Left ventricle myocardium inferior (tissue), 1 donor: ENCODE measurements at places on chromosomes 11 and 22. TPM values are rescaled to one million over a fixed set of nuclear protein-coding genes. Genes with fewer than 3 reads are reported as not detected.

The ANKK1 gene
- not detected for total RNA-seq

The USP47 gene
- total RNA-seq: 53.7 TPM

The DBX1 gene
- not detected for total RNA-seq

The TEX54 gene
- not detected for total RNA-seq

The OSM gene
- not detected for total RNA-seq

The MS4A7 gene
- total RNA-seq: 13.1 TPM

- no peaks in the 10 kb centered on the region for H3K27me3 ChIP-seq
- no peaks in the 10 kb centered on the region for H3K4me1 ChIP-seq
- no peak overlapping the region for H3K4me3 ChIP-seq
- DNase-seq: no peak
- no peak overlapping the region for H3K27ac ChIP-seq
- no peaks in the 10 kb centered on the region for H3K36me3 ChIP-seq
Observed at GRCh38 chr11:85762226-85762625, 48.7 kb downstream of the SYTL2 start.

- no peaks in the 10 kb centered on the region for H3K27me3 ChIP-seq
- peaks cover 28% of the 10 kb centered on the region for H3K36me3 ChIP-seq
- H3K27ac ChIP-seq: peak overlapping the region; percentile 77
- H3K4me3 ChIP-seq: no peak overlapping the region
Observed at GRCh38 chr22:24304062-24304675, 33.5 kb downstream of the SPECC1L start.

DNA sequence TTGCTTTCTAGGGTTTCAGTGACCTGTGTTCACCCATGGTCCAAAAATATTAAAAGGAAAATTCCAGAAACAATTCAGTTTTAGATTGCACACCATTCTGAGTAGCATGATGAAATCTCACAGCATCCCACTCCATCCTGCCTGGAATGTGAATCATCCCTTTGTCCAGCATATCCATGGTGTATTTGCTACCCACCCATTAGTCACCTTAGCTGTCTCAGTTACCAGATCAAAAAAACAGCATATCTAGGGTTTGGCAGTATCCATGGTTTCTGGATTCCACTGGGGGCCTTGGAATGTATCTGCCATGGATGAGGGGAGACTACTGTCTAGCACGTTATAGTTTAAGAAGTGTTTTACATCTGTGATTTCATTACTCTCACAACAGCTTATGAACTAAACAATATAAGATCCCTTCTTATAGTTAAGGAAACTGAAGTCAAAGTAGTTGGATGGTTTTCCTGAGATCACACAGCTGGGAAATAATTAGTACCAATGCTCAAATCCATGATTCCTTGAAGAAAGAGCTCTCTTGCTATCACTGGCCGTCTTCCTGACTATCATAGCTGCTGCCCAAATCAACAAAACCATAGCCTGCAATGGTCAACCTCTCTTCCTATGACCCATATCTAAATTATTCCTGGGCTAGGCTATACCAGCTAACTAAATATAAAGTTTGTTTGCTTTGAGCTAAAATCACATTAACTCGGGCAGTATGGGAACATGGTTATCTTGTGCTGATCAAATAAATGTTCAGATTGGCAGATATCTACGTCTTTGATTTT is 122.6 kb downstream of the MICAL2 start:
- H3K4me1 ChIP-seq: peaks cover 33% of the 10 kb centered on the region
- H3K36me3 ChIP-seq: peaks cover 48% of the 10 kb centered on the region
- H3K27me3 ChIP-seq: no peaks in the 10 kb centered on the region
- DNase-seq: no peak
- no peak overlapping the region for H3K4me3 ChIP-seq

- H3K27me3 ChIP-seq: no peaks in the 10 kb centered on the region
- no peak for DNase-seq
- H3K4me1 ChIP-seq: no peaks in the 10 kb centered on the region
- no peaks in the 10 kb centered on the region for H3K36me3 ChIP-seq
- no peak overlapping the region for H3K4me3 ChIP-seq
Observed at GRCh38 chr11:24556693-24557092, 59.8 kb downstream of the LUZP2 start.

DNA sequence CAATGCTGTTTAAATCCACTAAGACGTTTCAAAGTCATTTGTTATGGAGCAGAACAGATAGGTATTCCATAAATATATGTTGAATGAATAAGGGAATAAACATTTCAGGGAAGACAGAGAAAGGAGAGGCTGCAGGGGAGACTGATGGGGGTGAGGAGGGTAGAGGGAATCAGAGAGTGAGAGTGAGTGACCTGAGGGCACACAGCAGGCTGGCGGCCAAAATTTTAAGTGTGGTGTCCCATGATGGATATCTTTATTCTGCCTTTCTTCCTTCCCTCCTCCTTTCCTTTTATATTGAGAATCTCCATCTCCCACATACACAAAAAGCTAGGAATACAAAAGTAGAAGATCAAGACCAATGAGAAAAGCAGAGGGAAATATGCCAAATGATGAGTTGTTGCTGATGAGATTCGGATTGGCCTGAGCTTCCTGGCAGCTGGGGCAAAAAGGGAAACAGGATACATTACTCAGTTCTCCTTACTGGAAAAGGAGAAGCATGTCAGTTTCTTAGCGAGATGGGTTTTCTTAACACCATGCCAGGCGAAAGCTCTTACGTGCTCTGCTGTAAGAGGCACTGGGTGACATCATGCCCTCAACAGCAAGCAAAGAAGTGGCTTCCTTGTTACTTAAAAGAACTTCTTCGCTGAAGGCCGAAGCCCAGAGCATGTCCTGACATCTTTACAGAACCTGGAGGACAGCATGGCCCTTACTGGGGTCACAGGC is 11.2 kb upstream of the CYTH4 start:
- H3K4me3 ChIP-seq: no peak overlapping the region
- H3K36me3 ChIP-seq: no peaks in the 10 kb centered on the region
- no peak overlapping the region for H3K27ac ChIP-seq
- H3K27me3 ChIP-seq: peaks cover 93% of the 10 kb centered on the region

DNA sequence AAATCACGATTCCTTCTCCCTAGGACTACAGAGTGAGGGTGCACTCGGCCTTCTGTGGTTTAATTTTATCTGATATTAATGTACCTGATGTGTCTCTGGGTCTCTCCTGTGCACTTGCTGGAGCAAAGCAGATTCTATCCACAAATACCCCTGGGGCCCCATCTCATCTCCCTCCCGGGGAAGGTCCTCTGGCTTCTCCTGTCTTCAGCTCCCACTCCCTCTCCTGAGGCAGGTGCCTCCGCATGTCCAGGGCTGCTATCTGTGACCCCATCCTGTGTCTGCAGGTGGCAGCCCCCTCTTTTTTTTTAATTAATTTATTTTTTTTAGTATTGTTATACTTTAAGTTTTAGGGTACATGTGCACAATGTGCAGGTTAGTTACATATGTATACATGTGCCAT is 558.7 kb downstream of the BRD1 start:
- peaks cover 84% of the 10 kb centered on the region for H3K27me3 ChIP-seq
- H3K36me3 ChIP-seq: no peaks in the 10 kb centered on the region
- H3K4me1 ChIP-seq: no peaks in the 10 kb centered on the region
- DNase-seq: no peak

GRCh38 chr11:1297576-1298473 is 11.6 kb downstream of the TOLLIP start:
- H3K27ac ChIP-seq: peak overlapping the region; percentile 55
- peaks cover 61% of the 10 kb centered on the region for H3K4me1 ChIP-seq
- no peak overlapping the region for H3K4me3 ChIP-seq
- H3K27me3 ChIP-seq: no peaks in the 10 kb centered on the region
- H3K36me3 ChIP-seq: peaks cover 23% of the 10 kb centered on the region
- DNase-seq: no peak

GRCh38 chr11:2746401-2747247 is 46.8 kb upstream of the KCNQ1OT1 start:
- H3K4me1 ChIP-seq: peaks cover 3% of the 10 kb centered on the region
- no peaks in the 10 kb centered on the region for H3K36me3 ChIP-seq
- DNase-seq: peak; percentile 52
- H3K27me3 ChIP-seq: no peaks in the 10 kb centered on the region

- H3K27me3 ChIP-seq: no peaks in the 10 kb centered on the region
- H3K27ac ChIP-seq: no peak overlapping the region
- H3K4me3 ChIP-seq: no peak overlapping the region
- no peak for DNase-seq
- H3K36me3 ChIP-seq: no peaks in the 10 kb centered on the region
Observed at GRCh38 chr11:66885469-66885868, 28.6 kb downstream of the LRFN4 start.

DNA sequence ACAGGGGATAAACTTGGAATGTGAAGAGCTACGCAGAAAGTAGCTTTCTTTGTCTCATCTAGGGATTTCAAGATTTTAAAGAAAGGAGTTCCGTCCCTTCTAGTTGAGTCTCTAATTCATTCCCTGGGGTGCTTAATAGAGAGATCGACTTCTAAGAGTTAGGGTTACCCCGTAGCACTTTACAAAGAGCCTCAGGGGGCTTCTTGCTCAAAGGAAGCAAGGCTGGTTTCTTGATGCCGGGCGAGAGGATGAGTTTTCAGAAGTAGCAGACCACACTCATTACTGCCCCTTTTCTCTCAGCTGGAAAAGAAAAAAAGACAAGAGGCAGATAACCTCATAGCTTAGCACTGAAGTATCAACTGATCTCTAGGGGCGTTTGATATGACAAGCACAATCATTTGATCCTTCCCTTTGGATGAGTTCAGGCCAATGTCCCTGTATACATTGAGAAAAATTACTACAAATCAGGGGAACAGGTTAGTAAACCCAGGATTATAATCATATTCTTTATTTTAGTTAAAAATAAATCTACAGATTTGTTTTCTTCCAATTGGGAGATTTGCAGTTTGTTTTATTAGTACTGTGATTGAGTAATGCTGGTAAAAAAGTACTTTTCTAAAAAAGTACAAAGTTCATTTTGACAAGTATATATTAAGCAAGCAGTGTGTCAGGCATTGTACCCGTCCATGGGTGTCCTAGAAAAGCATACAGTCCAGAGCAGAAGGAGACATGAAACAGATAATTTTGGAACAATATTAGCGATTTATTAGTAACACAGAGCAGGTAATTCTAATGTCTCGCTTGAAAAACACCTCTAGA is 18.7 kb downstream of the ELMOD1 start:
- no peaks in the 10 kb centered on the region for H3K4me1 ChIP-seq
- H3K36me3 ChIP-seq: no peaks in the 10 kb centered on the region
- H3K27me3 ChIP-seq: peaks cover 73% of the 10 kb centered on the region

DNA sequence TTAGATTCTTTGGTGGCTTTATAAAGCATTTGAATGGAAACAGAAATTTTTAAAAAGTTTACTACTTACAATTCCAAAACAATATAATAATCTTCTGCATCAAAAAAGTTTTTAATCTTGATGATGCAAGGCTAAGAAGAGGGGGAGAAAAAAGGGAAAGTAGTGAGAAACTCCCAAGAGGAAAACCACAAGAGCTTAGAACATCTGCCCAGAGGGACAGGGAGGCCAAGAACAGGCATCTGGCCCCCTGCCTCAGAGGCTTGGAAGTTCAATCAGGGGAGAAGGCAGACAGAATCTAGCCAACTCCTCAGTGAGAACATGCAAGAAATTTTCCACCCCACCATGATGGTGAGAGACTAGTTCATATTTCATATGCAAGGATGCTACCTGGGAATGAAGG is 23.8 kb upstream of the TTC28 start:
- H3K36me3 ChIP-seq: no peaks in the 10 kb centered on the region
- no peaks in the 10 kb centered on the region for H3K4me1 ChIP-seq
- no peaks in the 10 kb centered on the region for H3K27me3 ChIP-seq
- no peak overlapping the region for H3K4me3 ChIP-seq
